Hippocampal formation (tissue), 2 donors: ENCODE measurements at places on chromosomes 11 and 22.

DNA sequence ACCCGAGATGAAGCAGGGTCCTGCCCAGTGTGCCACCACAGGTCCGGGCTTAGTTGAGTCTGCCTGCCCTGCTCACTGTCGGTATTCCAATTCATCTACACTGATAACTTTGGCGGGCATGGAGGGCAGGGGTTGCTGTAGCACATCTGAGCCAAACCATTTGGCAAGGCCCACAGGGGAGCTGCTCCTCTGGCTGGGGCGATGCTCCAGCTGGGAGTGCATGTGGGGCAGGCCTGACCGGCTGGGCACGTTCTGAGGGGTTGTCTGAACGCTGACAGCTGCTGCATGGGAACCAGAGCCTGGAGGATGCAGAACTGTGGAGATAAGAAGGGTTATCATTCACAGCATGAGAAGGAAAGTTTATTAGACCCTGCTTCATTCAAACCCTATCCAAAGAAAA lies 40.4 kb downstream of the DRG1 start:
- no peak for DNase-seq

DNA sequence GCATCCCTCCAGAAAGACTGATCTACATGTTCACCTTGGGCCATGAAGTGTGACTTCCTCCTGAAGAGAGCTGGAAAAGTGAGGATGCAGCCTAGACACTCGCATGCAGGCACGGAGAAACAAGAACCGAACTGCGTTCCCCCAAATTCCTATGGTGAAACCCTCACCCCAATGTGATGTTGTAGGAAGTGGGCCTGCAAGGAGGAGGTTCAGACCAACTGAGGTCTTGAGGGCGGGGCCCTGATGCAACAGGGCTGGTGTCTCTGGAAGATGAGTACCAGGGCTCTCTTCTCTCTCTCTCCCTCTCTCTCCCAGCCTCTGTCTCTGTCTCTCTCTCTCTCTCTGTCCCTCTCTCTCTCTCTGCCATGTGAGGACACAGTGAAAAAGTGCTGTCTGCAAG lies 501.1 kb downstream of the BRD1 start:
- no peak for DNase-seq

GRCh38 chr11:62402960-62403730 lies 15.7 kb upstream of the SCGB1A1 start:
- no peak for DNase-seq

DNA sequence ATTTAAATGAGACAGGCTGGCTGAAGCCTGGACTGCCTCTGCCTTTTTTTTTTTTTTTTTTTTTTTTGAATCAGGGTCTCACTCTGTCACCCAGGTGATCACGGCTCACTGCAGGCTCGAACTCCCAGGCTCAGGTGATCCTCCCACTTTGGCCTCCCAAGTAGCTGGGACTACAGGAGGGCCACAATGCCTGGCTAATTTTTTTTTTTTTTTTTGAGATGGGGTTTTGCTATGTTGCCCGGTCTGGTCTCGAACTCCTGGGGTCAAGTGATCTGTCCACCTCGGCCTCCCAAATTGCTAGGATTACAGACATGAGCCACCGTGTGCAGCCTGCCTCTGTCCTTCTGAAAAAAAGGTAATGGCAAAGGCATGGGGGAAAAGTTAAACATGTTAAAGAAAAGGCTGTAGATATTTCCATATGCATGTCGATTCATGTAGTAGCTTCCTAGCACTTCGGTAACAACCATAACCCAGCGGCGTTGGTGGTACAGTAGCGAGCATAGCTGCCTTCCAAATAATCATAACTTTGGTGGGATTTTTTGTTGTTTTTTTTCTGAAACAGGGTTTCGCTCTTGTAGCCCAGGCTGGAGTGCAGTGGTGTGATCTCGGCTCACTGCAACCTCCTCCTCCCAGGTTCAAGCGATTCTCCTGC lies 48.8 kb downstream of the MCHR1 start:
- DNase-seq, result no peak
